ENCODE measurements at places on chromosomes 5 and 9.
A peak's percentile ranks its signal among the peaks of the same experiment; 100 is the strongest.

DNA sequence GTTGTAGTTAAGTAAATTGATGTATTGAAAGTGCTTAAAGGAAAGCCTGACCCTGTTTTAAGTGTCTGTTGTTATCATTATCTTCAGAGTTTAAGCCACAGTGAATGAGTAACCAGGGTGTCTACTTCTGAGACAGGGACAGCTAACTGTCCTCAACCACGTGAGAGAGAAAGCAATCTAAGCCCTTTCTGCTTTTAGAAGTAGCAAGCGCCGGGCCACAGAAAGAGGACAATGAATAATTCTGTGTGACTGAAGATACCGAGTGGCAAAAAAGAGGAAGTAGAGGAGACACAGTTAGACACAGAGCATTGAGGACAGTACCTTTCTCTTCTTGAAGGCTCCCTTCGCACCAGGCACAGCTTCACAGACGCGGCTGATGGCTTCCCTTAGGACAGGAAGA, 86.3 kb downstream of the S1PR3 start:
- DNase-seq = no peak

GRCh38 chr5:78550891-78551290, 97.7 kb downstream of the LHFPL2 start:
- DNase-seq = no peak

DNA sequence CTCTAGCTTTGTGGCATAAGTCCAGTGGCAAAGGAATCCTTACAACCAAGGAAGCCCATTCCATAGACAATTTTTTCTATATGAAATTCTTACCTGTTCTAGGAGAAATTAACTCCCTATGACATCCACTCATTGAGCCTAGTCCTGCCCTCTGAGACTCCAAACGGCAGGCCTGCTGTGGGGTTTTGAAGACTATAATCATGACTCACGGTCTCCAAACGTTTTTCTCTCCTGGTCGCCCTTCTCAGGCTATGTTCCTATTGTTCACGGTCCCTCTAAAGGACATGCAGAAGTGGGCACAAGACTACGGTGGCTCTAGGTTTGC, 611 bp downstream of the EXOSC3 start:
- DNase-seq = no peak

- DNase-seq = no peak
Measured at GRCh38 chr5:127561254-127561653, 43.8 kb downstream of the PRRC1 start.

DNA sequence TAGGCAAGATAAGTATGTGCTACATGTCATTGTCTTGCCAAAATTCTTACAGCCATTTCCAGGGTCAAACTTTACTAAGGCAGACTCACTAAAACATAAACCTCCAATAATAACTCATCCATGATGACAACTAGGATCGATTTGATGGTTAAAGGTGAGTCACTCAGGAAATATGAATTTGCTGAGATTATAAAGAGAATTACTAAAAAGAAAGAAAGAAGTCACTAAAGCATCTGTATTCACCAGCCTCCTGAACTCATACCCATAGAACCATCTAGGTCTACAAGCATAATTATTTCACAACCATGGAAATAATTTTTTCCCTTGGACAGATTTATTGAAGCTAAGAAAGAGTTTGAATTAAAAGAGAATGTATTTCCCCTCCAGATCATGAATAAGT, 258.6 kb downstream of the TLE1 start:
- DNase-seq = no peak

- no peak for DNase-seq
Measured at GRCh38 chr9:108609227-108609896, 246.4 kb downstream of the ACTL7B start.

GRCh38 chr9:131543141-131543540, 2.2 kb upstream of the PRRT1B start:
- no peak for DNase-seq

GRCh38 chr5:7348168-7348854, 47.6 kb upstream of the ADCY2 start:
- no peak for DNase-seq

GRCh38 chr5:172666251-172666650, 25.2 kb downstream of the NEURL1B start:
- no peak for DNase-seq

GRCh38 chr5:140219068-140219991, 44.3 kb downstream of the CYSTM1 start:
- DNase-seq = no peak

GRCh38 chr5:114097570-114097969, 264.3 kb upstream of the KCNN2 start:
- DNase-seq = no peak

GRCh38 chr5:126358525-126358924, 64.7 kb upstream of the GRAMD2B start:
- no peak for DNase-seq

- DNase-seq = no peak
Measured at GRCh38 chr9:109331353-109331752, 10.5 kb upstream of the EPB41L4B start.

GRCh38 chr9:135887021-135887507, 20.3 kb downstream of the CAMSAP1 start:
- no peak for DNase-seq

GRCh38 chr9:14343261-14344031, 29.5 kb upstream of the NFIB start:
- no peak for DNase-seq

- no peak for DNase-seq
Measured at GRCh38 chr9:4937446-4937845, 47.6 kb upstream of the JAK2 start.

- no peak for DNase-seq
Measured at GRCh38 chr9:101029315-101030085, 973 bp downstream of the PLPPR1 start.

DNA sequence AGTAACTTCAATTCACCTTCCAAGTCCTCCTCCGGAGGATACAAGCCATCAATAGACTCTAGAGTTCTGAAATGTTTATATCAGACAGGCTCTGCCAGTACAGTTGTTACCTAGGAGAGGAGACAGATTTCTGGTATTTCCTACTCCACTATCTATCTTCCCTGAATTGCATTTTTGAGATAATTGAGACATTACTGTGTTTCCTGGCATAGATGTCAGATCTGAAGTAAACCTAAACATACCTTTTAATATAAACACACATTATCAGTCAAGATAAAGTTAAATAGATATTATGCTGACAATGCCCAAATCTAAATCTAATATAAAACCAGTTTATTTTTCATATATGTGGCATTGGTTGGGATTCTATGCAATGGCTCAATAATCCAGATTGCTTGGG, 8.2 kb upstream of the TYRP1 start:
- DNase-seq = no peak

GRCh38 chr5:175544108-175544511, 65.8 kb downstream of the SFXN1 start:
- DNase-seq = no peak

- no peak for DNase-seq
Measured at GRCh38 chr9:131397100-131397790, 3.4 kb downstream of the PRRC2B start.

DNA sequence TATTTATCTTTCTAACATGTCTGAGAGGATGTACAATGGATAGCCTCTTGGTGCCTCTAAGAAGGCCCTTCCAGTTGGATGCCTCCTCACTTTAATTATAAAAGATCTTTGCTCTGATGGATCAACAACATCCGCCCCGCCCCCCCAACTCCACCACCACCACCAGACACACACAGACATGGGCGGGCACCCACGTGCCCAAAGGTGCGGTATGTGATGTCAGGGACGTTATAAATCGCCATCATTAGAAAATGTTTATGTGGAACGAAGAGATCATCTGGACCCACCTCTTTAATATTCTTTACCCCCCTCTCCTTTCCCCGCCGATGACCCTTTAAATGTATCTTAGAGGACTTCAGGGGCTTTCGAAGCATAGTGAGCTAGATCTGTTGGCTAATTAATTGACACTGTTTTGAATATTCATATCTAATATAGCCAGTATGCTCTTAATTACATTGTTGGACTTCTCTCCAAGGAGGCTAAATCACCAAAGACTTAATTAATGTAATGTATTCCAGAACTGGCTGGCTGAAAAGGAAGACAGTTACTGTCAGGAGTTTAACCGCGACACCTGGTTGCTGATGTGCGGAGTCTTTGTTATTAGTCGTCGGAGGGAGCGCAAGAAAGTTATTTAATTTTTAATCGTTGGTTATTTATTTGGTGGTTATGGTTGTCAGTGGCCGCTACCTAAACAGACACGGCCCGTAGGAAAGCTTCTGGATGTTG, 6.1 kb upstream of the FOXB2 start:
- no peak for DNase-seq

- DNase-seq = no peak
Measured at GRCh38 chr9:74570879-74571512, 73.9 kb downstream of the RORB start.

GRCh38 chr5:98599016-98599415, 174.4 kb upstream of the RGMB start:
- DNase-seq = no peak

DNA sequence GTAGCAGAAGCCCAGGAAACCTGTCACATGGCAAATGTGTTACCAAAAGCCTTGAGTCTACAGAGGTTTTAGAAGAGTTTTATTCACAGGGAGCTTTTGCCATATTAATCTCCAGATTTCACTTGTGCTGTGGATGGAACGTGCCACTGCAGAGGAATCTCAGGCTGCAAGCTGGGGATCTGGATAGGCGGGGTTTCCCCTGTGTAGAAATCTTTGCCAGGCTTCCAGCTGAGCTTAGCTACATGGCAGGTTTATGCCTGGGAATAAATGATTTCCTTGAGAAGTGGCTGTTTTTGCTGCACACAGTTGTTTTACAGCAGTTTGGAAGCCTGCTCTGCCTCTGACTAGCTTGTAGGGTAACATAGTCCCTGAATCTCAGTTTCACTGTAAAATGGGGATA, 224.6 kb upstream of the PLPPR1 start:
- DNase-seq = no peak

DNA sequence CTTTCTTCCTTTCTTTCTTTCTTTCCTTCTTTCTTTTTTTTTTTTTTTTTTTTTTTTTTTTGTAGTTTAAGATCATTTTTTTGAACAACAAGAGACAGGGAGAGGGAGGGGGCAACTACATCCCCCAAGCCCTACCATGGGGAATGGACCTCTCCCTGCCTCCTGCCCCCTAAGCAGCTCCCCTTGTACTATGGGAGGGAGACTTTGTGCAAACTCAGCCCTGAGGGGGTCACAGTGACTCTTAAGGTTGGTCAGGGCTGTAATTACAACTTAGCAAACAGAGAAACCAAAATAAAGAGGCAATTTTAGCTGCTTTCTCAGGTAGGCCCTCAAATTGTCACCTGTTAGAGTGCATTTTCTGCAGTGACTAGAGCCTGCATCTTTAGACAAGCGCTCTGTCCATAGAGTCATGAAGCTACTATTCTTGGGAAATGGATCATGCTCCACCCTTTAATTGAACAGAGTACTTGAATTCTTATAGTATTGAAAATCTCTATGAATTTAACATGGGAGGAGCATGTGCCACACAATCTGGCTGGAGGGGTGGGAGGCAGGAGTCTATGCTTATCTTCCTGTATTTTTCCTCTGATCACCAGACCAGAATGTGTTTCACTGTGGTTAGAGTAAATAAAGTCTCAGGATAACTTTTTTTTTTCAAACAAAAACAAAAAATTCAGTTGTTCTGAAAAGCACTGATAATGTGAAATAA, 24.3 kb upstream of the PIK3R1 start:
- no peak for DNase-seq

DNA sequence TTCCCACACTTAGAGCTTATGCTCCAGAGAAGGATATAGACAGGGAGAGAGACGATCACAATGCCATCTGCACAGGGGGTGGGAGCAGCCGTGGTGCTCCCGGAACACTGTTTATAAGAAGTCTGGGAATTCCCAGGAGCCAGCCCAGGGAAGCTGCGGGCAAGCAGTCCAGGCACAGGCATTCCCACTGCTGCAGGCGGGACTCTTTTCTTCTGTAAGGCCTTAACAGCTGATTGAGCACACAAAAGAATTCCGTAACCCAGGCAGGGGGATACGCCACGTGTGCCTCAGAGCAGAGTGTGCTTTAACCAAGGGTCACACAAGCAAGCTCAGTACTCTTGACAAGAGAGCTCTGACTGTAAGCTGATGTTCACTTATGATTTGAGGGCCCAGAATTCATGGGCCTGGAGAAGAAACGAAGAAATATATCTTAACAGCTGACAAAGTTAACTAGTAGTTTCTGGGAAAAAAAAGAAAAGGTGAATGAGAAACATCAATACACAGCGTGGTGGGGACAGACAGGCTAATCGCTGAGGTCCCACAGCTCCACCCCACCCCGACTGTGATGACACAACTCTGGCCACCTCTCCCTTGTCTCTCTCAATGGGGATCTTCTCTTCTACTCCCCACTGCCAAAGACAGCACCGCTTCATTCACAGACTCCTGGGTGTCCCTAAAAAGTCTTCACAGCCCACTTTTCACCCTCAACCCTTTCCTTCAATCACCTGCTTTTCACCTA, 85.9 kb upstream of the SIMC1 start:
- peak; percentile 37 for DNase-seq
